ENCODE measurements at places on chromosomes 2 and 18.

GRCh38 chr2:197161774-197162173, 148.8 kb downstream of the ANKRD44 start:
- no peak for DNase-seq

DNA sequence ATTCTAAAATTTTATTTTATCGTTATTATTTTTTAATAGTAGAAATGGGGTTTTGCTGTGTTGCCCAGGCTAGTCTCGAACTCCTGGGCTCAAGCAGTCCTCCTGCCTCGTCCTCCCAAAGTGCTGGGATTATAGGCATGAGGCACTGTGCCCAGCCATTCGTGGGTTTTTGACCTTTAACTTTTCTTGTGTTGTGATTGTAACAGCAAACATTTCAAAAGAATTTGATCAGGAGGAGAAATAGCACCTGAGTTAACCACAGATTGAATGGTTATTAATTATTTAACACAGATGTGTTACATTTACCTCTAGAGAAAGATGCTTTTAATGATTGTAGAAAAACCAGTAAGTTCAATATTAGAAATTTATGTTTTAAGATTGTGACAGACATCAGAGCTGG, 132.0 kb downstream of the HAUS1 start:
- no peak for DNase-seq

- DNase-seq: no peak
These were observed 3.3 kb downstream of the PTGR3 start for GRCh38 chr18:75205514-75206132.

DNA sequence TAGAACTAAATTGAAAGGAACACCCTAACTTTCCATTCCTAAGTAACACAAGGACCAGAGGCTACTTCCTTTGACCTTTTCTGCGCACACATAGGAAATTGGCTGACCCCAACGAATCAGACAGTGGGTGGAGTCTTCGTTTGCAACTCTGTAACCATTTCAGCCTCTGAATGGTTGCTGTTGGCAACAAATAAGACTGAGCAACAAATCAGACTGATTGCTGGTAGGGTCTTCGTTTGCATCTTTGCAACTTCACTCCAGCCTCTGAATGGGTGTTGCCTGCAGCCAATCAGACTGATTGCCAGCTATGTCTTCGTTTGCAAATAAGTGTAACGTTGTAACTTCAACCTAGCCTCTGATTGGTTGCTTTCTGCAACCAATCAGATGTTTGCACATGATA, 34.6 kb downstream of the USP40 start:
- no peak for DNase-seq

DNA sequence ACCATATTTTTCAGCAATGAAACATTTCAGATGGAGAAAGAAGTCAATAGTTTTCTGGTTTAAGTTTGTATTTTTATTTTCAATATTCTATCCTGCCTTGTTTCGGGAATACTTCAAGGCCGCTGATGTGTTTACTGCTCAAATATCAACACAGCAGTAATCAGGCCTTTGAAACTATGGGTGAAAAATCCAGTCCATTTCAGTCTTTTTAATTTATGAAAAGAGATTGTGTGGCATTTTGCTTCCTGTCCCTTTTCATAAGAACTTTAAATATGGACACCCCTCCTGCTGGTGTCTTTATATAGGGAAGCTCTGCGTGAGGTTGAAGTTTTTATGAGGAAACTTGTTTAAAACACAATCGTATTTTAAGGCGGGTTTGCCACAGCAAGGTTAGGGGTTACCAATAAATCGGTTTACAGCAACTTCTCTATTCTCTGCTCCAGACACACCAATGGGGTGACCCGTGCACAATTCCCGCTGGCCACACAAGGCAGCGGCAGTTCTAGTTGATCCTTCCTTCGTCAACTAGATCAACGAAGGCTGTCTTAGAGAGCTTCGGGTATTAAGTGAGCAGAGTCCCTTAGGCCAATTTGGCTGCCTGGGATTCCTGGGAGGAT, 1.2 kb upstream of the TANC1 start:
- no peak for DNase-seq

GRCh38 chr18:48514786-48515185, 24.0 kb upstream of the CTIF start:
- no peak for DNase-seq

- no peak for DNase-seq
These were observed 316.9 kb upstream of the EPAS1 start for GRCh38 chr2:45980161-45980865.

GRCh38 chr2:9914384-9915065, 37.0 kb upstream of the GRHL1 start:
- DNase-seq: no peak

DNA sequence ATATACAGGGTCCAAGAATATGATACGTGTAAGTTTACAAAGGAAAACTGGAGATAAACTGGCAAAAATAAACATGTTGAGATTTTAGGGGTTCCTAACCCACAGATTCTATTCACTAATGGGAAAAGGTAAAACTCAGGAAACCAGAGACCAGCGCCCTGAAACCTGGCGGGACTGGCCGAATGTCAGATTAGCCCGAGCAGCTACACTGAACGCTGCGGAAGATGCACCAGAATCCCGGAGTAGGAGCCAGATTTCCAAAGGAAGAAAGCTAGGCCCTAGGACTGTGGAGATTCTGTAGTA, 679 bp upstream of the WDR75 start:
- DNase-seq: no peak

DNA sequence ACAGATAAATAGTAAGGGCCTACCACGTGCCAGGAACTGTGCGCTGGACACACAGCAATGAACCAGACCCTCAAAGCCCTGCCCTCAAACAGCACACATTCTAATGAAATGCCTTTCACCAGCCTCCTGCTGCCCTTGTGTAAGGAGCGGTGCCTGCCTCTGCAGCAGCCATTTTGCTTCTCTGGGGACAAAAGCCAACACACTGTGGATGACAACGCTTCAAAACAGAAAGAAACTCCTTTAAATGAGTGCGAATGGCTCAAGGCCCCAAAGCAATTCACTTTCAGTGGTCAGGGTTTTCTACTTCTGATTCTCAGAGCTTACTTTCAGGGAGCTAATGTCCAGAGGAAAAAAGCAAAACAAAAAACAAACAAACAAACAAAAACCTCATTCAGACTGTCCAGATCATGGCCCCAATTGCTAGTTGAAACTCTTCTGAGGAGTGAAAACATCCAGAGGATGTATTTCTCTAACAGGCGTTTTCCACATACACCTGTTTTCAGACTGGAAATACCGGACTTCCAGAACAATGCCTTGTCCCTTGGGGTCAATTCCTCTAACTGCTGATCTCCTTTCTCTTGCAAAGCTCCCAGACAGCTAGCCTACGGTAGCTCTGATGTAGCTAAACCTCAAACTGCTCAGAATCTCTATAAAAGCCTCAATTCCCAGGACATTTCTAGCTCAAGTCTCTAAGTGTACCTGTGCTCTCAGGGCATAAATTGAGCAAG, 323.3 kb upstream of the ZNF521 start:
- DNase-seq: no peak

- DNase-seq: no peak
These were observed 112.0 kb downstream of the EPHA4 start for GRCh38 chr2:221460136-221460535.

DNA sequence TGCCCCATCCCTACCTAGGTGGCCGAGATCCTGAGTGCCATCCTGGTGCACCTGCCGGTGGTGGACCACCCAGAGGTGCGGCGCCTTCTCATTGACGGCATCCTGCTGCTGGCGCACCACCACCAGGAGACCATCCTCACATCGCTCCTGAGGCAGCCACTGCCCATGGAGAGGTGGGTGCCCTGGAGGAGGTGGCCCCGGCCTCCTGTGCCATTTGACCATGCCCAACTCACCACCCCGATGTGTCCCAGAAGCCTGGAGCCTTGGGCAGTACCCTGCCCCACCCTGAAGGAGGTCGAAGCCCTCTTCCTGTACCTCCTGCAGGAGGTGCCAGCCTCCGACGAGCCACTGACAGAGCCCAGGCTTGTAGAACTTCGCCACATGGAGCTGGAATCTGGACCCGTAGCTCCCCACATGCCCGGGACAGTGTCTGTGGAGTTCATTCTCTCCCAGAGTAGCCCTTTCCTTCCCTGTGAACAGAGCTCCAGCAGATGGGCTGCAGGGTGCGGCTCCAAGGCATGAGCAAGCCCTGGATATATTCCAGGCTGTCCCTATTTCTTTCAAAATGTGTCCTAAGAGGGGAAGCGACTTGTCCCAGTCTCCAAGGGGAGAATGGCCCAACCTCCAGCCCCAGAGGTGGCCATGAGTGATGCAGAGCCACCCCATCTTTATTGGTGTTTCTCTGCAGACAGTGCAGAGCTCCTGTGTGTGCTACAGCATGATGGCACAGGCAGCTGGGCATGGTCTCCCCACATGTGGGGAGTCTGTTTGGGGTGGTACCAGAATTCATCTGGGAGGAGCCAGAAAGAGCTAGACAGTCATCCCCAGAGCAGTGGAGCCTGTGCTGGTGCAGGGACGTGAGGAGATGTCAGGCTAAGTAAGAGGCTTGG, 34.2 kb downstream of the HJURP start:
- no peak for DNase-seq

GRCh38 chr2:28649481-28650265, 102.0 kb upstream of the PPP1CB start:
- DNase-seq: no peak

DNA sequence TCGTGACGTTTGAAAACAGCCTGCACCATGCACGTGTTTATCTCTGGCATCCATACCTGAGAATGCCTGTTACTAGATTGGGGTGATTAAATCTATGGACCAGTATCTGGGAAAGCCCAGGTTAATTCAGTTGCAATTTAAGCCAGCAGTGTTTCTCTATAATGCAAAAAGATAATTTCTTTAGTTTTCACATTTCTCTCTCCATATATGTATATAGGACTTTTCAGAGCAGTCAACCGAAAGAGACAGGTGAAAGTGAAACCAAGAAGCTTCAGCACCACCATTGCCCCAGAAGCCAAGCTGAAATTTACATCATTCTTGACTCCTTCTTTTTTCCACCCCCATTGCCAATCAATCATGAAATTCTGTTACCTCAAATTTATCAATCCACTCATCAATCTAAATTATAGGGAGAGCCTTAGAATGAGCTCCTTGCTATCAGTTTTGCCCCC, 2.7 kb upstream of the LRP2 start:
- no peak for DNase-seq

GRCh38 chr2:55826246-55826645, 97.3 kb downstream of the EFEMP1 start:
- DNase-seq: no peak

DNA sequence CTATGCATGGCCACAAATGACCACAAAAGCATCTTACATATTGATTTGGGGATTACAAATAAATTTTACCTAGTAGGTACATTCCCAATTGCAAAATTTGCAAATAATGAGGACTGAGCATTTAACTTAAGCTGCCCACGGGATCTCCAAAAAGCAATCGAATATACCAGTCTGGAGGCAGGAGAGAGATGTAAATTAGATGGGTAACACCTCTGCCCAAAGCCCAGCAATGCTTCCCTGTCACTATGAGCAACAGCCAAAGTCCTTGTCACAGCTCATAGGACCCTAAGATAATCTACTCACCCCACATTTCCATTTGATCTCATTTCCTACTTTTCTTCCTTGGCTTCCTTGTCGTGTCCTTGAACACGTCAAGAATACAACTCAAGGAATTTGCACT, 172.2 kb downstream of the SUCLG1 start:
- DNase-seq: no peak

DNA sequence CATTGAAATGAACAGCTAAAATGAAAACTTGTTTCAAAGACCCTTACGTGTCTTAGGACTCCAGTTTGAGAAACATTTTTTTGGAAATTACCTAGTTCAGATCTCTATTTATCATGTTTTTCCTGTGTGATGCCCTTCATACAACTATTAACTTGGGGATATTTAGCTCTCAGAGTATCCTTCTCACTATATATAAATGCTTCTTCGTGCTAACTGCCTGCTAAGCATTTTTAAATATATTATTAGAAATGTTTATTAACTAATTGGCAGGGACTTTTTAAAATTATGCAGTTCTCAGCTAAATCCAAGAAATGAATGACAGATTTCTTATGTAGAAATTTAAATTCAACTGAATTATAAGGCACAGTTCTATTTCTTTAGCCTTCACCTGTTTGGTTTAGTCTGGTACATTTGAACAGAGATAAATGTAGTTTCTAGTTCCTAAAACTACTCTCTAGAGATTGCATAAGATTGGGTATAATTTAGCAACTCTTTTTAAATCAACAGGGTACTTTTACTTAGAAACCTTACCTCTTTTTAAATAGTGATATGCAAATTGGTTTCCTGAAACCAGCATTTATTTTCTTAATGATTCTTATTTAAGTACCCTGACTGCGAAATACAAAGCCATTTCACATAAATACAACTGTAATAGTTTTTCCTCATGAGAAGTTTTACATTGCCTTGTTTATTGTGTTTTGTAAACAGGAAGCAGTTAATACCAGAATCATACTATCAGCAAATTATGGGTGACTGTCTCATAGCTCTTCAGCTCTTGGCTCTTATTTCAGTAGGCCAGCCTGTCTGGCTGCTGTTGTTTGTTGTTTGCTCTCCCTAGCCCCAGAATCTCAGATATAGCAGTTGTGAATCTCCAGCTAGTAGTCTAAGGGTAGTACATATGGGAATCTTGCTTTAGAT, 140.7 kb downstream of the PTRHD1 start:
- no peak for DNase-seq

DNA sequence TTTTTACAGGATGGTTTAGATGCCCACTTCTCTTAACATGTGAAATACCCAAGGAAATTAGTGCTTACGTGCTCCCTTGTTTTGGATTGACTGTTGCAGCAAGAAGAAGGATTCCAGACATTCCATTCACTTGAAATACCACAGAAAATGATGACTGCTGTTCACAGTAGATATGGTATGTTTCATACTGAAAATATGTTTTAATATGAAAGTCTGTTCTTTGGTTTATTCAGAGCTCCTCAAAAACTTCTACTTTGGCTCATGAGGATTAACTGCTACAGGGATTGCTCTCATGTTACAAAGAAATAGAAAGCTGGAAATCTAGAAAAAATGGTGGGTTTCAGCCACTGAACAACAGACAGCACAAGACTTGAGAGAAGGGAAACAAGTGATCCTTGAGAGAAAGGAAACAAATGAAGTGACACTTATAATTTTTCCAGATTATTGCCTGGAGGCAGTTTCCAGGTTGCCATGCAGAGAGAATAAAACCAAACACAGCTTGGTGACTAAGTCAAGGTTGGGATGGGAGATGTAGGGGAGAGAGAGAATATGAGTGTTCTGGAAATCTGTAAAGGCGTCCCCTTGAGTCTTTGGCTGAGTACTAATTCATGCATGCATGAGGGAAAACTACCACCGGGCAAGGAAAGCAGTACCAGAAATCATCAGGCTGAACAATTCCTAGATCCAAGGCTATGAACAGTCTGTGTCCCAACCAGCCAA, 348.1 kb downstream of the CLIP4 start:
- DNase-seq: no peak

DNA sequence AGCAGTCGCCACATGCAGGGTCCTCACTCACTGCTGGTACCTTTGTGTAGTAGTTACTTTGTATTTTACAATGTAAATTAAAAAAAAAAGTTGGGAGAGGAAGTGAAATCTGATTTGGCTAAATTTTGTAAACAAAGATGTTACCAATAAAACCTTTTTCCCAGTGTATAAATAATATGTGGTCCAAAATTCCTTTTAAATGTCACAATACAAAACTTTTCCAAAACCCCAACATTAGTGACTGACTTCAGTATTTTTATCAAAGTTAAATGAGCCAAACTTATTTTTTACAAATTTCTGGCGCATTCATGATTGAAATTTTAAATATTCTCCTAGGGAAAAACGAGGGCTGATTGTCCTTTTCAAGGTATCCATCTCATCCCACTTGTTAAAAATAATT, 239.9 kb downstream of the AGAP1 start:
- DNase-seq: no peak

All from activated CD8-positive, alpha-beta memory T cell treated with anti-CD3 and anti-CD28 coated beads for 1 hour (primary cell).